CD4-positive, alpha-beta T cell treated with Interferon alpha-2 for 1 hour (primary cell): ENCODE measurements at places on chromosomes 5 and 9.

DNA sequence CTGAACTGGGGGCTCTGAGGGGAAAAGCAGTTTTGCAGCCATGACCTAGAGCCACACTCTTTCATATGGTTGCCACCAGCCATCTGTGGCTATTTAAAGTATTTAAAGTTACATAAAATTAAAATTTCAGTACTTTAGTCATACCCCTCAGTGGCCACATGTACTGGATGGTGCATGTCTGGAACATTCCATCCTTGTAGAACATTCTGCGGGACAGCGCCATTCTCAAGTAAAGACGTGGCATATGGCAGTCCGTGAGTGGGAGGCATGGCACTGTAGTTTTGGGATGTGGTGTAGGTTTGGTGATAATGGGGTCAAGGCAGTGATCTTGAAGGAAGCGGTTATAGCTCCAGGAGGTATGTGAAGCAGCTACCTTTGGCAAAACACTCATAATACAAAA lies 61.4 kb upstream of the NFIL3 start:
- DNase-seq: no peak

- DNase-seq: no peak
Measured at GRCh38 chr9:136206602-136207275, 1.8 kb upstream of the LHX3 start.

- DNase-seq: no peak
Measured at GRCh38 chr5:86986837-86987236, 280.8 kb upstream of the RASA1 start.

- DNase-seq: no peak
Measured at GRCh38 chr9:76219560-76220151, 174.6 kb downstream of the RFK start.

DNA sequence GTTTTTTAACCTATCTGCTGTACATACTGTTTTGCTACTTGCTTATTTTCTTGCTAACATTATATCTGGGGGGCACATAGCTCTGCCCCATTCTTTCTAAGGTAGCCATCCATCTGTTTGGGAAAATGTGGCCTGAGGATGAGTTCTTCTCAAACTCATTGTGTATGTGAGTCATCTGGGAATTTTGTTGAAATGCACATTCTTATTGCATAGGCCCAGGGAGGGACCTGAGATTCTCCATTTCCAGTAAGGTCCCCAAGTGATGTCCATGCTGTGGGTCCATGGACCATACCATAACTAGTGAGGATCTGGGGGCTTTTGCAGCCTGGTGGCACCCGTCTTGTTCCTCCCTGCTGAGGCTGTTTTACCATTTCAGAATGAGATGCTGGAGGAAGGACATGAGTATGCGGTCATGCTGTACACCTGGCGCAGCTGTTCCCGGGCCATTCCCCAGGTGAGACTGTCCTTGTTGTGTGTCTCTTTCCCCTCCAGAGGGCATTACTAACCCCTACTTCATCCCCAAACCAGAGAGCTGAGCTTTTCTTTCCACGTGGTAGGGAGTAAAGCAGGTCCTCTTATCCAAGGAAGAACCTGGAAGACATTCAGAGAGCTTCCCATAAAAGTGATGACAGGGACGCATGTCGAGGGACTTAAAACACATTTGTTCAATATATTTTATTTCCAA lies 28.6 kb downstream of the CYFIP2 start:
- no peak for DNase-seq

DNA sequence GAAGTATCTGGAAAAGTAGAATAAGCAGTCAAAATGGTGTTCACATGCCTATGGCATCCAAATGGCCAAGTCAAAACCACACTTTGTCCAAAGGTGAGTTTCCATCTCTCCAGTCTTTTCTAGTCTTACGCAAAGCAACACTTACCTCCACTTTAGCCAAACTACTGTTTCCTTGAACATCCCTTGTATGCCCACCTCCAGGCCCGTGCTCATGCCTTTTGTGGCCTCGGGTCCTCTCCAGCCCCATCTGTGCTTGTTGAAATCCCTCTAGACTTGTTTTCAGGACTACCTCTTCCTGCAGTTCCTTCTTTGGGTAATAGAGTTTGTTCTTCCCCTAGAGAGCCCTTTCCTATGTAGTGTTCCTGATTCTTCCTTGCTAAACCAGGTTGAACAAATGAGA lies 61.0 kb downstream of the ANGPTL2 start:
- no peak for DNase-seq
